ENCODE measurements at places on chromosomes 6 and 20.

GRCh38 chr20:37291724-37292126 is 2.3 kb downstream of the MANBAL start:
- no peak for DNase-seq

- peak; percentile 90 for DNase-seq
Observed at GRCh38 chr6:27814665-27815424, 97.4 kb downstream of the OR2B2 start.

GRCh38 chr6:155186052-155186658 is 77.7 kb upstream of the CLDN20 start:
- DNase-seq: no peak

DNA sequence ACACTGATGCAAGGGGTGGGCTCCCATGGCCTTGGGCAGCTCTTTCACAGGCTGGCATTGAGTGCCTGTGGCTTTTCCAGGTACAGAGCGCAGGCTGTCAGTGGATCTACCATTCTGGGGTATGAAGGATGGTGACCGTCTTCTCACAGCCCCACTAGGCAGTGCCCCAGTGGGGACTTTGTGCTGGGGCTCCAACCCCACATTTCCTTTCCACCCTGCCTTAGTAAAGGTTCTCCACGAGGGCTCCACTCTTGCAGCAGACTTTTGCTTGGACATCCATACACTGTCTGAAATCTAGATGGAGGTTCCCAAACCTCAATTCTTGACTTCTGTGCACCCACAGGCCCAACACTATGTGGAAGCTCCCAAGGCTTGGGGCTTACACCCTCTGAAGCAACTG is 107.9 kb upstream of the ECI2 start:
- no peak for DNase-seq

- DNase-seq: no peak
Observed at GRCh38 chr6:41065550-41066026, 6.6 kb downstream of the OARD1 start.

DNA sequence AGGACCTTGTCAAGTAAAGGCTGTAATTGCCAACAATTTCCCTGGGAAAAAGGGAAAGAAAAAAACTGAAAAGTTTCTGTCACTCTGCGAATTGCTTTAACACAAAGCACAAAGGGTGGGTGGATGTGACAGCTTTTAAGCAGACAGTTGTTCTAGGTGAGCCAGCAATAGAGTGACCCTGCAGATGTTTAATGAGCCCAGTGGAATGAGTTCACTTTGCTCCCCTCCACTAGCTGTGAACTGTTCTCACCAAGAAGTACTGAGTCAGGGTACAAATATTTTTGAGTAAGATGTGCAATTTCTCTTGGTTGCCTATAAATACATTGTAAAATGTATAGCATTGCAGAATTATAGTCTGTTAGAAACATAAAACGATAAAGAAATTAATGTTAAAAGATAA is 26.2 kb upstream of the LRRC1 start:
- DNase-seq: no peak

DNA sequence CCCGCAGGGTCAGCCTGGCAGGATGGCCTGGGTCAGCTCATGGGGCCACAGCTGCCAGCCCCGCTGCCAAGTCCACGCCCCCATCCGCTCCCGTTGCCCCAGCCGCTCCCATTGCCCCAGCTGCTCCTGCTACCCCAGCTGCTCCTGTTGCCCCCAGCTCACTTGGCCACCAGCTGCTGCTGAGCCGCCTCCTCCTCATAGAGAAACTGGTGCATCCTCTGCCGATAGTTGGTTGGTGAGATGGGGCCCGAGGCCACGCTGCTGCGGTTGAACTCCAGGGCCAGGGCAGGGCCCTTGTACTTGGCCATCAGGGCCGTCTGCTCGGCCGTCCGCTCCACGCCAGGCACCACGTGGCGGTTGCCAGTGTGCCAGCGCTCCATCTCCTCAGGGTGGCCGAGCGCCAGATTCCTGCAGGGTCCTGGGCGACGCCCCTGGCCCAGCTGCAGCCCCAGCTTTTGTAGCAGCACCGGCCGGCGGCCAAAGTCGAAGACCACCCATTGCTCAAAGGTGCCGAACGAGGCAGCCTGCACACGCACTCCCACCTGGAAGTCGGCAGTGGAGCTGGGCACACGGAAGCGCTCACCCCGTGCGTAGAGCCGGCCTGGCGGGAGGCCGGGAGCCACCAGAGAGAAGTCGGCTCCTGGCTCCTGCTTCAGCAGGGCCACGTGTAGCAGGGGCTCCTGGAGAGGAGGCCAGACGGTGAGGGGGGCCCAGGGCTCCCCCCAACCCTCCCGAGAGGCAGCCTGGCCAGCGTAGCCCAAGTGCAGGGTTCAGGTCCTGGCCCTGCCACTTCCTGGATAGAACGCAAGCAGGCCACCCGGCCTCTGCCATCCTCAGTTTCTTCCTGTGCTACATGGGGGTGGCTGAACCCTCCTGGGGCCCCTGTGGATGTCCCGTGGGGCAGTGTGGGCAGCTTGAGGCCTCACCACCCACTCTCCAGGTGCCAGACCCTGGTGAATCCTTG is 4.8 kb downstream of the HELZ2 start:
- no peak for DNase-seq

DNA sequence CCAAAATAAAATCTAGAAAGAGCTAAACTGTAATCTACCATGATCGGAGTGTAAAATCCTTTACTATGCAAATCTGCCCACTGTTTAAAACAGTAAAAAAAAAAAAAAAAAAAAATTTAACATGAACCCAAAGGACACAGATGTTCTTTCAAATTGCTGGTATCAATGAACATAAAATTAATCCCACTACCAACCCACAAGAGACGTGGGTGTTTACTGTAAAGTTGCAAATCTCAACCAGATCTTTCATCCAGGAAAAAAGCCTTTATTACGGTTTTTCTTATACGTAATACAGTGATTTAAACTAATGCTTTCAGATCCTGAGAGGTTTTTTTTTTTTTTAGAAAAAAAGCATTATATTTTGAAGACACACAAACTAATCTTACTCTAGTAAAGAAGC is 2.5 kb downstream of the CDK19 start:
- no peak for DNase-seq

DNA sequence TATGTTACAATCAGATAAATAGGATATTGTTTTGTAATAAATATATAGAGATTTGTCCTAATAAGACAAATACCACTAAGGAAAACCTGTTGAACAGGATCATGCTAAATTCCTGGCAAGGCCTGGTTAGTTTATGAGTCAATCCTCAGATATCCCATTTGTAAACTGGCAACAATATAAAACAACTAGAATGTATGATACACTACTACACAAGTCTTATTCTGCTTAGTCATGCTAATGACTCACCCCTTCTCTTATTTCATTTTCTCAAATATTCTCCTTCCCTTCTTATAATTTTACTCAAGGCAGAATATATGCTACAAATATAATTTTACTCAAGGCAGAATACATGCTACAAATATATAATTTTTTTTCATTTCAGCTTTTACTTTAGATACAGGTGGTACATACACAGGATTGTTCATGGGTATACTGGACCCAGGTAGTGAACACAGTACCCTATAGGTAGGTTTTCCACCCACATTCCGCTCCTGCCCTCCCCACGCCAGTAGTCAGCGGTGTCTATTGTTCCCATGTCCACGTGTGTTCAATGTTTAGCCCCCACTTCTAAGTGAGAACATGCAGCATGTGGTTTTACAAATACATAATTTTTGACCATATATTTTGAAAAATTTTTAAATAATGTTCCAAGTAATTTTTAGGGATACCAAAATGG is 6.3 kb downstream of the OSER1 start:
- DNase-seq: no peak

All from lower leg skin (tissue), 4 donors.